KBM-7 (cell line): ENCODE measurements at places on chromosomes 1 and 21.

DNA sequence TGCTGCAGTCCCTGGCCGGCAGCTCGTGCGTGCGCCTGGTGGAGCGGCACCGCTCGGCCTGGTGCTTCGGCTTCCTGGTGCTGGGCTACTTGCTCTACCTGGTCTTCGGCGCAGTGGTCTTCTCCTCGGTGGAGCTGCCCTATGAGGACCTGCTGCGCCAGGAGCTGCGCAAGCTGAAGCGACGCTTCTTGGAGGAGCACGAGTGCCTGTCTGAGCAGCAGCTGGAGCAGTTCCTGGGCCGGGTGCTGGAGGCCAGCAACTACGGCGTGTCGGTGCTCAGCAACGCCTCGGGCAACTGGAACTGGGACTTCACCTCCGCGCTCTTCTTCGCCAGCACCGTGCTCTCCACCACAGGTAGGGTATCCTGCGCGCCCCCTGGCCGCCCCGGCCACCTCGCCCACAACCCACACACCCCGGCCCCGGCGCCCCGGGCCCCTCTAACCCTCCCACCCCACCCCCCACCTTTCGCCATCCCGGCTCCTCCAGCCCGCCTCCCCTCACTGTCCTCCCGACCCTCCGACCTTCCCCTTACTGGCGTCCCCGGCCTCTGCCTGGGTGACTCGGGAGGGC, 352 bp downstream of the KCNK1 start:
- DNase-seq, result no peak

- peak; percentile 29 for DNase-seq
These were observed 2.7 kb downstream of the TMEM200B start for GRCh38 chr1:29120947-29121485.

- DNase-seq, result no peak
These were observed 168.7 kb downstream of the CAMTA1 start for GRCh38 chr1:6953907-6954364.

- DNase-seq, result no peak
These were observed 39.9 kb upstream of the TP53BP2 start for GRCh38 chr1:223885614-223886013.

- DNase-seq, result no peak
These were observed 43.2 kb downstream of the IL6R start for GRCh38 chr1:154448331-154448811.

GRCh38 chr1:208271236-208271635, 27.1 kb upstream of the PLXNA2 start:
- no peak for DNase-seq

DNA sequence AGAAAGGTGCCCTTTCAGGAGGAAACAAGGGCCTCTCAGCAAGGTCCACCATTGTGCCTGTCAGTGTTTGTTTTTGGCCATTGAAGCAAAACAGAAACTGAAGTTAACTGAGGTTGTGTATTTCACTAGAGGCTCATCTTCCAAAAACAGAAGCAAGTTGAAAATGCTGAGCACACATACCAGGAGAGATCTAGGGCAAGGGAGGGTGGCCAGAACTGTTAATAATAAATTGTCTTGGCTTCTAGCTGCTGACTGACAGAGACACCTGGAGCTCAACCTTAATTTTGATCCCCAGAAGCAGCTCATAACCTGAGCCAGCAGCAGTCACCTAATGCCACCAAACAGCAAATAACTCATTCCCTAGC, 5.2 kb downstream of the AGMAT start:
- no peak for DNase-seq

GRCh38 chr1:108100148-108100547, 100.0 kb downstream of the SLC25A24 start:
- no peak for DNase-seq

DNA sequence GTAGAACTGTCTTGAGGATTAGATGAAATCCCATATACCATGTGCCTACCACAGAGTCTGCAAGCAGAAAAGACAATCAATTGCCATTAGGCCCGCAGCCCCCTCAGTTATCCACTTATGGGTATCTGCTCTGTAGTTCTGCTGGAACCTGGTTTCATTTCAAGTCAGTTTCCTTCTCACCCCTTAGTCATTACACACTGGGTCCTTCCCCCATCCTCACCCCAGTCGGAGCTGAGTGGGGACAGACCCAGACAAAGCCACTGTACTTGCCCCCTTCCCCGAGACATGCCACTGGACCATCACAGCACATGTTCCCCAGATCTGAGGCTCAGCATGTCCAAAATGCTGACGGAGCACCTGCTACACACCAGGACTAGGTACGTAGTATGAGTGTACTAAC, 21.2 kb downstream of the PGLYRP3 start:
- DNase-seq, result no peak

GRCh38 chr1:91637539-91637994, 136.9 kb downstream of the CDC7 start:
- DNase-seq, result no peak

DNA sequence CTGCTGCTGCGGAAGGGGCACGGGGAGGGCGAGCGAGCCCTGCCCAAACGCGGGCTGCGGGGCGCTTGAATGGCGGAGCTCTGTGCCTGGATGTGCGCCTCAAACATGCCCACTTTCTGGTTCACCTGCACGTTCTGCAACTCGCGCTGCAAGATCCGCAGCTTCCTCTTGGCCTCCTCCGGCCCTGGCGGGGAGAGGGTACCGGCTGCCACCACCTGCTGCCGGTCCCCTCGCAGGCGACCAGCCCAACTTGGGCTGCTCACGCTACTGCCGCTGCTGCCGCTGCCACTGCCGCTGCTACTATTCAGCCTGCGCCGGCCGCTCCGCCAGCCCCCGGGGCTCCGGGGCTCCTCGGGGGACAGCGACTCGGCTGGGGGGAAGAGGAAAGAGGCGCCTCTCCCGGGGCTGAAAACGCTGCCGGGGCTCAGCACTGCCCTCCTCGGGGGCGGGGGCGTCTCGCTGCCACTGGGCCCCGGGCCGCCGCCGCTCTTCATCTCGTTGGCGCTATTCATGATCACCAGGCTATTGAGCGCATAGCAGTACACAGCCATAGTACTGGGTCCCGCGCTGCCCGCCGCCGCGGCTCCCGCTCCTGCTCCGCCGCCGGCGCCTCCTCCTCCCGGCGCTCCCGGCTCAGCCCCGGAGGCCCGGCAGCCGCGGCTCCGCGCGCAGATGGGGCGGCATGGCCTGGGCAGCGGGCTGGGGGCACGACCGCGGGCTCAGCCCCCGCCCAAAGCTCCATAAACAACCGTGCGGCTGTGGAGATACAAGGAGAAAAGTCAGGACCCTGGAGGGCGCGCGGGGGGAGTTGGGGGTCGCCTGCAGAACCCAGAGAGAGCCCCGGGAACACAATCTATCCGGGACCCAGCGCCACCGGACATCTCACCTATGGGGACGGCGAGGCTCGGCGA, 1.9 kb downstream of the ITPKB start:
- DNase-seq, result peak; percentile 65
